ENCODE measurements at places on chromosomes 16 and 17.

- no peak overlapping the region for H3K27ac ChIP-seq
- H3K4me1 ChIP-seq: peaks cover 7% of the 10 kb centered on the region
- H3K27me3 ChIP-seq: no peaks in the 10 kb centered on the region
- H3K36me3 ChIP-seq: no peaks in the 10 kb centered on the region
Observed at GRCh38 chr16:25713785-25714570, 22.2 kb downstream of the HS3ST4 start.

- H3K4me3 ChIP-seq: no peak overlapping the region
- H3K4me1 ChIP-seq: peaks cover 33% of the 10 kb centered on the region
Observed at GRCh38 chr17:36727052-36727451, 125.7 kb downstream of the MRM1 start.

DNA sequence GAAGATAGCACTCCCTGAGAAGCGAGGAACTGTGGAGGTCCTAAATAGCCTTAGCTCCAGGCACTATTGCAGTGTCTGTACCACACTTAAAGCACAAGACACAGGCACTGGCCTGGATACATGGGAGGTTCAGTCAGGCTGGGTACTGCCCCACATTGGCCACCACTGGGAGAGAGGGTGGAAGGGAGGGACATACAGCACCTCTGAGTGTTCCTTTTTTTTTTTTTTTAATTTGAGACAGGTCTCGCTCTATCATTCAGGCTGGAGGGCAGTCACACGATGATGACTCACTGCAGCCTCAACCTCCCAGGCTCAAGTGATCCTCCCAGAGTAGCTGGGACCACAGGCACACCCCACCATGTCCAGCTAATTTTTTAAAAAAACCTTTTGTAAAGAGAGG, 1.4 kb downstream of the GSG1L2 start:
- H3K27me3 ChIP-seq: no peaks in the 10 kb centered on the region
- H3K27ac ChIP-seq: no peak overlapping the region
- no peak overlapping the region for H3K4me3 ChIP-seq

DNA sequence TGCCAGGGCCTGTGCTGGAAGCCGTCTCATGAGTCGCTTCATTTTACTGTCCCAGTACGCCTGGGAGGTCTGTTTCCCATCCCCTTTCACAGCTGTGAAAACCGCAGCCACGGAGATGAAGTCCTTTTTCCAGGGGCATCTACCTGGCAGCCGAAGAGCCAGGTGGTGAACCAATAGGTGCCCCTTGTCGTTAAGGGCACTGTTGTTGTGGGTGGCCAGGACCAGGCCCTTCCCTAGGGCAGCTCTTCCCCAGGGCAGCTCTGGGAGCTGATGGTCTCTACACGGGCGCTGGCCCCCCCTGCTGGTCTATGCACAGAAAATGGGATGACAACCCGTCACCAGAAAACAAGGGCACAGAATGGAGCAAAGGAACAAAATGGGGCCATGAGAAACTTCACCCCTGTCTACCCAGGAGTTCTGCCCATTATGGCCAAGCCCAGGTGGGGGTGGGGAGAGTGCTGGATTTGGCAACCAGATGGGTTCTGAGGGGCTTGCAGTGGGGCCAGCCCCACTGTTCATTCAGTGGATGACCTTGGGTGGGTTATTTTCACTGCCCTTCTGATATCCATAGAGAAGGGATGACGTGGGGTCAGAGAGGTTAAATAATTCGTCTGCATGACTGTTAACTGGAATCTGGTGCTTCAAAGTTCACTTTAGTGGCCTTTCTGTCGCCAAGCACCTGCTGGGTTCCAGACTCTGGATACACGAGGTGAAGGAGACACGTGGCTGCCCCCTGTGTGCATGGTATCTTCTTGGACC, 11.5 kb downstream of the RMI2 start:
- no peak overlapping the region for H3K27ac ChIP-seq
- H3K27me3 ChIP-seq: no peaks in the 10 kb centered on the region
- H3K4me3 ChIP-seq: no peak overlapping the region
- DNase-seq: peak; percentile 54
- H3K36me3 ChIP-seq: peaks cover 7% of the 10 kb centered on the region
- H3K4me1 ChIP-seq: peaks cover 20% of the 10 kb centered on the region

DNA sequence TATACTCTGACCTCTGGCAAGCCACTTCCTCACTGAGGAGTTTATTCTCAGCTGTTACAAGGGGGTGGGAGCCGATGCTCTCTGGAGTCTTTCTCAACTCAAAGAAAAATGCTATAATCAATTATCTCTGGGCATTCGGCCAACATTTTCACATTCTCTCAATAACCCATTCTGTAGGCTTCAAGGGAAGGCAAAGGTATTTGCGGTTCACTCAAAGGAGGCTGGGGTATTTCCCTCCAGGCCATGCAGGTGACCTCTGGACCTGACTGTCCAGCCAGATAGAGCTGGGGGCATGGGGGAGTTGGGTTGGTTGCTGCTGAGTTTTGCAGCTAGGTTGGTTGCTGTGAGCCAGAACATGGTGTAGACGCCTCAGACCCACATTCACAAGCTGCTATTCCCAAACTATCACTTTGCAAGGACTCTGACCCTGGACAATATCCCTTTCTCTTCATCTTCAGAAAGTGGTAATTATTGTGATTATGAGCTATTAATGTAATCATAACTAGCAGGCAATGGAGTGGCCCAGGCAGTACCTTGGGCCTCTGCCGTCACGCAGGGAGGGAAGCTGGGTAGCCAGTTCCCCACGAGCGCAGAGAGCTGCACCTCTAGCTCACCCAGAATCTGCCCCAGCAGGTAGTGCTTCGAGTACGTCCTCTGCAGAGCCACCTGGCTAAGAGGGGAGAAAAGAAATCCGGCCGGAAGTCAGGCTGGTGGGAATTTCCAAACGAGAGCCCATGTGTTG, 42.1 kb downstream of the AIPL1 start:
- no peak overlapping the region for H3K4me3 ChIP-seq
- peaks cover 32% of the 10 kb centered on the region for H3K4me1 ChIP-seq
- DNase-seq: no peak
- H3K36me3 ChIP-seq: no peaks in the 10 kb centered on the region

DNA sequence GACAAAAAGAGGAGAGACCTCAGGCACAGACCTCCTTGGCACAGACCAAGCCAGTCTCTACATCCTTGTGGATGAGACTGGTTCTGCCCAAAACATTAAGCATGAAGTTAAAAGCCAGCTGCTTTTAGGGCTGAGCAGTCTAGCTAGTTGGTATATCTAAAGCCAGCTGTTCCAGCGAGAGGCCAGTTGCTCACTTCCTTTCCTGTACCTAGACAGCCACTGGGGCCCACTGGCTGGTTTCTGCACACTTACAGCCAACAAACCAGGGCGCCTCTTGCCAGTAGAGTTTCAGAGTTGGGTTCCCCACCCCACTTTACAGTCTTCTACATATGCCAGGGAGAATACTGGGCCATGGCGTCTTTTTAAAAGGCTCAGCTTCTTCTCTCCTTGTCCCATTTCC, 242.4 kb downstream of the ZFHX3 start:
- peaks cover 31% of the 10 kb centered on the region for H3K4me1 ChIP-seq
- no peak overlapping the region for H3K4me3 ChIP-seq
- no peaks in the 10 kb centered on the region for H3K27me3 ChIP-seq
- H3K27ac ChIP-seq: no peak overlapping the region
- peaks cover 17% of the 10 kb centered on the region for H3K36me3 ChIP-seq
- no peak for DNase-seq

DNA sequence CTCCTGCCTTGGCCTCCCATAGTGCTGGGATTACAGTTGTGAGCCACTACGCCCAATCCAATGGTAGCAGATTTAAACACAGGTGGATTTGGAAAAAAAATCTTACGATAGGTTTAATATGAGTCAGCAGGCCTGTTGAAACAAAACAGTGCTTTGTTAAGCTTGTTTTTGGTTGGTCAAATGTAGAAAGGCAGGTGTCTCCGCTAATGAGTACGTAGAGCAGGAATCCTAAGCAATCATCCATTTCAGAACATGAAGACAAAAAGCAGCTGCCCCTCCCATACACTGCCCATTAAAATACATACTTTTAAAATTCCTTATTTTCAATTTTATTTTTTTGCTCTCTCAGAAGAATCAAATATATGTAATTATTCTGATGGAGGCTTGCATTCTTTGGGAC, 1.9 kb upstream of the WWOX start:
- no peak overlapping the region for H3K27ac ChIP-seq
- no peak overlapping the region for H3K4me3 ChIP-seq
- H3K36me3 ChIP-seq: no peaks in the 10 kb centered on the region

GRCh38 chr17:65434251-65434650, 127.2 kb downstream of the AXIN2 start:
- no peaks in the 10 kb centered on the region for H3K36me3 ChIP-seq
- no peak overlapping the region for H3K27ac ChIP-seq
- DNase-seq: no peak
- no peak overlapping the region for H3K4me3 ChIP-seq
- peaks cover 11% of the 10 kb centered on the region for H3K4me1 ChIP-seq
- H3K27me3 ChIP-seq: no peaks in the 10 kb centered on the region

- peaks cover 75% of the 10 kb centered on the region for H3K27me3 ChIP-seq
- DNase-seq: no peak
Observed at GRCh38 chr17:6654841-6655731, 3.5 kb downstream of the C17orf100 start.
